Immature natural killer cell (primary cell): ENCODE measurements at places on chromosomes 3 and 15.

GRCh38 chr15:91311986-91312385, 211.9 kb downstream of the SV2B start:
- DNase-seq: peak; percentile 24

GRCh38 chr3:122546151-122546550, 17.9 kb downstream of the PARP9 start:
- no peak for DNase-seq

- no peak for DNase-seq
Measured at GRCh38 chr15:84983711-84984110, 2.1 kb downstream of the PDE8A start.

DNA sequence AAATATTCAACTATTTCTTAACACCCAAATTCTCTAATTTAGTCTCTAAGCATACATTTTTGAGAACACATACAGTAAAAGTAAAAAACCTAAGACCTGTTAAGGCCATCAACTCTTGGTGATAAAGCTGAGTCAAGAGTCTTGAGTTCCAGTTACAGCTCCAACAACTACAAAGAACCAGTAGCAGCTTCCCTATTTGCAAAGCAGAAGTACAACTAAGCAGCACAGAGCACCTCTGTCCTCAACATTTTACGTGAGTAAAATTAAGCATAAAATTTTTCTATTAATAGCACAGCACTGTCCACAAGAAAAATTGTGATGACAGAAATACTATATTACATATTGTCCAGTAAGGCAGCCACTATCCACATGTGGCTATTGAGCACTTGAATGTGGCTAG, 4.4 kb downstream of the PCOLCE2 start:
- no peak for DNase-seq

- DNase-seq: no peak
Measured at GRCh38 chr3:122930063-122930997, 97.2 kb downstream of the SEMA5B start.

- no peak for DNase-seq
Measured at GRCh38 chr3:194279701-194280360, 71.3 kb downstream of the CPN2 start.

DNA sequence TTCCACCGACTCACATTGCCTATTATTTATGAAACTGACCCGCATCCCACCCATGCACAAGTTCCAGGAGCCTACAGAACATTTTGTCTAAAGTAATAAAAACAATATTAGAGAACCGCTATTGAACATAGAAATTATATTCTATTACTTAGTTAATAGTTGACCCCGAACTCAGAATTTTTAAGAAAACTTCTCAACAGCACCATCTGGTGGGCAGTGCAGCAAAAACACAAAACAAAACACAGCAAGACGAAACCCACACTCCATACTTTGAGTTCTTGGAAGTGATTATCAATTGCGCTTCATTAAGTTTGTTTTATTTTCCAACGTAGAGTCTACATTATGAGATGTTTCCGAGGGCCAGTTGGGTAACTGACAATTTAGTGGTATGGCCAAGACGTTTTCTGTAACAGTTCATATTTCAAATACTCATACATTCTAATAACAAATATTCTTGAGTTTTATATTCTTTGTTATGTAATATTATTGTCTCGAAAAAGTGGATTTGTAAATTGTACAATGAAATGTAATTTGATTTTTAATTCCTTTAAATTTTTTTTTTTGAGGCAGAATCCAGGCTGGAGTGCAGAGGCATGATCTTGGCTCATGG, 24.0 kb upstream of the C3orf70 start:
- no peak for DNase-seq

DNA sequence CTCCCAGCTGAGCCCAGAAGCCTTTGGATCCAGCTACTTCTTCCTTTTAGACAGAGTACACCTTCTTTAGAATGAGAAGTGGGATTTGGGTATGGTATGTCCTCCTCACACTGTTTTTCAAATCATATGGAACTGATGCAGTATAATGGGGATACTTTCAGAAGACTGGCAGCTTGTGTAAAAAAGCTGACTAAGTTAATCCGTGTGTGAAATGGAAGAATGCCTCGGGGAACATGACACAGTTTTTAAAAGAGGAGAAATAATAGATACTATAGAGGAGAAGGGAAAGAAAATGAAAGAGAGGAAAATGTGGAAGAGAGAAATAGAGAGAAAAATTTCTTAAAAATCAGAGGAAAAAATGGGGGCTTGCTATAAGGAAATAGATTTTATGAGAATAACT, 47.7 kb downstream of the TUSC7 start:
- DNase-seq: no peak

GRCh38 chr15:66193066-66193465, 60.5 kb downstream of the MEGF11 start:
- DNase-seq: no peak

DNA sequence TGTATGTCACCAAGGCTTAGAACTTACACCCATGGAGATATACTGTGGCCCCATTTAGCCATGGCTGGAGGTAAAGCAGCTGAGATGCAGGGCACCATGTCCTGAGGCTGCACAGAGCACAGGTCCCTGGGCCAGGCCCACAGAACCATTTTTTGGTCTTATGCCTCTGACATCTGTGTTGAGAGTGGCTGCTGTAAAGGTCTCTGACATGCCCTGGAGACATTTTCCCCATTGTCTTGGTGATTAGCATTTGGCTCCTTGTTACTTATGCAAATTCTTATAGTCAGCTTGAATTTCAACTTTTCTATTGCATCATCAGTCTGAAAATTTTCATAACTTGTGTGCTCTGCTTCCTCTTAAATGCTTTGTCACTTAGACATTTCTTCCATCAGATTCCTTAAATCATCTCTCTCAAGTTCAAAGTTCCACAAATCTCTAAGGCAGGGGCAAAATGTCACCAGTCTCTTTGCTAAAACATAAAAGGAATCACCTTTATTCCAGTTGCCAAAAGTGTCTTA, 701.3 kb downstream of the EPHA3 start:
- no peak for DNase-seq

DNA sequence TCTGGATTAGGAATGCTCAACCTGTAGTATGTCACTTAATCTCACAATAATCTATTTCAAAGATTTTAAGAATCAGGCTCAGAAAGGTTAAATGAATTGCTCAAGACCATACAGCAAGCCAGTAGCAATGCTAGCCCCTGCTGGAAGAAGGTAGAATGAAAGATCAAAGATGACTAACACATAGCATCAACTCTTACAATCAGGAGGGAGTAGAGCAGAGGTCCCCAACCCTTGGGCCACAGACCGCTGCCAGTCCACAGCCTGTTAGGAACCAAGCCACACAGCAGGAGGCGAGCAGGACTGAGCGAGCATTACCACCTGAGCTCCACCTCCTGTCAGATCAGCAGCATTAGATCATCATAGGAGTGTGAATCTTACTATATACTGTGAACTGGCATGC, 15.5 kb upstream of the GATM start:
- DNase-seq: no peak

- DNase-seq: no peak
Measured at GRCh38 chr3:30723211-30723610, 116.8 kb downstream of the TGFBR2 start.

DNA sequence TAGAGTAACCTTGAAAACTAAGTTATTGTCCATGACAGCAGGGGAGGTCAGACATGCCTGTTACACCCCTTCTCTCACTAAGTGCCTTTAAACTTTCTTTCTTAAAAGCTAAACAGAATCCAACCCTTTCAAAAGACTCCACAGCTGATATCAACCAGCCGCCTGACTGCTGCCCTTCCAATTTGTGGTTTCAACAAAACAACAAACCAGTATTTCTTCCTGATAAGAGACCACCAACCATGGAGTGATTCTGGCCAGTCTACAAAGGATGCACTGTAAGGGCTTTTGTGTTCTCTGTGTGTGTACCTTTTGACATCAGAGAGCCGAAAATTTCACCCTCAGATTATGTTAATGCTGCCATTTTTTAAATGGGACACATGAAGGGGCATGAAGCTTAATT, 1204.2 kb downstream of the ROBO2 start:
- no peak for DNase-seq

- no peak for DNase-seq
Measured at GRCh38 chr3:187765342-187765741, 20.1 kb upstream of the BCL6 start.

DNA sequence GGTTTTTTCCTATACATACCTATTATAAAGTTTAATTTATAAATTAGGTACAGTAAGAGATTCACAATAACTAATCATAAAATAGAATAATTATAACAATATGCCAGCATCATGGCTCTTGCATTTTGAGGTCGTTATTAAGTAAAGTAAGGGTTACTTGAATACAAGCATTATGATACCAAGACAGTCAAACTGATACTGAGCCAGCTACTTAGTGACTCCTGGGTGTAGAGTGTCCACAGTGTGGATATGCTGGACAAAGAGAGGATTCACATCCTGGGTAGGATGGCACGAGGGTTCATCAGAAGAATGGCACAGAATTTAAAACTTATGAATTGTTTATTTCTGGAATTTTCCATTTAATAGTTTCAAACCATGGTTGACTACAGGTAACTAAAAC, 157.2 kb upstream of the IL12A start:
- DNase-seq: no peak

DNA sequence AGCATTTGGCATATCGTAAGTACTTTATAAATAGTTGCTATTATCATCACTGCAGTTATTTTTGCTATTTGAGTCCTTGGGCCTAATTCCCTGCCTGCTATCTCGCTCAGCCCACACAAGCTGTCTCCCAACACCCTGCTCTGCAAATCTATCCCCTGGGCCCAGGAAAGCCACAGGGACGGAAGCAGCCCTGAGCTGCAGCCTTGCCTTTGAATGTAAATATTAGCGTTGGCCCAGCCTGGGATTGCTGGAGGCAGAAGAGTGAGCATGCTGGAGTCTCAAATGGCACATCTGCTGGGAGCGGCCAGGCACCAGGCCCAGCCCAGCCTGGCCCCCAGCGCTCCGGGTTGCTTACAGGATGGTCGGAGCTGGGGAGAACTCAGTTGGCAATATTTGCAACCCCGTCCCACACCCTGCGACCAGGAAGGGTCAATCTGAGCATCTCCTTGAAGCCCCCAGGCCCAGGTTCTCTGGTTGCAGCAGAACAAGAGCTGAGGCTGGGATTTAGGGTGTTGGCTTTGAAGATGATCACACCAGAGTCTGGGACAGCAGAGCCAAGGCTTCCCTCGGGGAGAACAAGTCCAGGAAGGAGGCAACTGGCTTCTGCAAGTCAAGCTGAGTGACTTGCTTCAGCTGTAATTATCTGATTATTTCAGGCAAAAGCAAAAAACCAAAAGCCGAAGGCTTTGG, 529.6 kb downstream of the SHQ1 start:
- no peak for DNase-seq

- DNase-seq: no peak
Measured at GRCh38 chr3:66472313-66473134, 28.3 kb downstream of the LRIG1 start.

GRCh38 chr3:36751326-36751725, 13.0 kb downstream of the DCLK3 start:
- DNase-seq: no peak

- DNase-seq: no peak
Measured at GRCh38 chr3:35986161-35986560, 346.8 kb downstream of the ARPP21 start.

GRCh38 chr3:165641569-165642310, 195.5 kb downstream of the BCHE start:
- no peak for DNase-seq

- DNase-seq: no peak
Measured at GRCh38 chr15:84921121-84921520, 36.7 kb downstream of the SLC28A1 start.
